ENCODE measurements at places on chromosomes 16 and 17.

DNA sequence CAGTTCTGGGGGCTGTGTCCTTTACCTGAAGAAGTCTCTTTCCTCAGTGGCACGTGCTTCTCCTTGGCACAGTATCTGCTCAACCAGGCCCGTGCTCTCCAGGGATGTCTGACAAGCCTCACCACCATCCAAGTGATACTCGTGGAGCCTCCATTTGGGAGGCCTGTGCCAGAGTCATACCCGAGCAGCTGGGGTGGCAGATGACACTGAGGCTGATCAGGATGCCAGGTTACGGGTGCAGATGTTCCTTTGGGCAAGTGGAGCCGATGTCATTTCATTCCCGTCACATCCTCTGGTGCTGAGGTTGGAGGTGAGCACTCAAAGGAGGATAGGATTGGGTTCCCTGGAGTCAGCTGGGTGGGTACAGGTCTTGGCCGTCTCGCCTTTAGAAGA, 87.2 kb downstream of the KSR1 start:
- DNase-seq, result no peak

GRCh38 chr16:31529108-31529936, 1.6 kb downstream of the AHSP start:
- peak; percentile 3 for DNase-seq

DNA sequence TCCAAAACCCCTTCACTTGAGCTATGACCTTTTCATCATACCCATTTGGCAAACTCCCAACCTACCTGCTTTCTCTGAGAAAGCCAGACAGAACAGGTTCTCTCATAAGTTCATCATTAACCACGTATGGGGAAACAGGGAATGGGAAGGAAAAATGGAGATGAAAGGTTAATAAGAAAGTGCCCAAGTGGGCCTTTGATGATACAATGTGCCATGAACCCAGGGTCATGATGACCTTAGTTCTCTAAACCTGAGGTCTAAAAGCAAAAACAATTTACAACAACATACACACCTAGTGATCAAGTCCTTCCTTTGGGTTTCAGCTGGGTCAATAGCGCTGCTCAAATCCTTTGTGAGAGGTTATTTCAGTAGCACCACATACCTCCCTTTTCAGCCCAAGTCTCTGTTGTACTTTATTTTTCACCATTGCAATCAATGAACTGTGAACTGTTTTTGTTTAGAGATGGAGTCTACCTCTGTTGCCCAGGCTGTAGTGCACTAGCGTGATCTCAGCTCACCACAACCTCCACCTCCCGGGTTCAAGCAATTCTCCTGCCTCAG, 14.5 kb upstream of the RANGRF start:
- no peak for DNase-seq

GRCh38 chr16:66948837-66949225, 12.2 kb upstream of the CES3 start:
- no peak for DNase-seq

- no peak for DNase-seq
Observed at GRCh38 chr16:74874912-74875546, 100.4 kb upstream of the FA2H start.

- no peak for DNase-seq
Observed at GRCh38 chr17:39751016-39751543, 13.3 kb downstream of the GRB7 start.

Data from NCI-H1105 (cell line).